ENCODE measurements at places on chromosomes 4 and X. TPM values are rescaled to one million over a fixed set of nuclear protein-coding genes. Genes with fewer than 3 reads are reported as not detected.

DNA sequence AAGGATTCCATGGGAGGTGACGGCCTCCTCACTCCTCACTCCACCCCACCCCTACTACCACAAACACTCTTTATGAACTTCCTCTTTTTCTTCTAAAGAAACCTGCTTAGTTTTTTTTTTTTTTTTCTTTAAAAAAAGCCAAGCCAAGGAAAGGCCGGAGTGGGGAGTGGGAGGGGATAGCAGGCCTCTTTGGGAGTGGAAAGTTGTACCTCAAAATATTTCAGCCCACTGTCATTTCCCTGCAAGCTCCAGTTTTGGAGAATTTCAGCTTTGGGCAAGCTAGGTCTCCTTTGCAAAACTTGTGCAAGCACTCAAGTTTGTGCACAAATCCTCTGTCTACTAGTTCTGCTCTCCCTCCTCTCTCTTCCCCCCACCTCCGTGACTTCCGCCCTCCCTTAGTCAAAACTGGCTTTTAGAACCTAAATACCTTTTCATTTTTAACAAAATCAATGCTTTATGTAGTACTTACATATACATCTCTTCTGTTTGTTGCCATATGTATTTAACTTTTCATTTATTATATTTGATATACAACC lies 512 bp upstream of the ANTXR2 start:
- no peak for DNase-seq

GRCh38 chrX:109943092-109943739 lies 59.7 kb upstream of the TMEM164 start:
- DNase-seq: no peak

GRCh38 chr4:137082061-137082460 lies 450.2 kb downstream of the PCDH18 start:
- DNase-seq: no peak

Gene TCEAL6
- total RNA-seq: not detected

DNA sequence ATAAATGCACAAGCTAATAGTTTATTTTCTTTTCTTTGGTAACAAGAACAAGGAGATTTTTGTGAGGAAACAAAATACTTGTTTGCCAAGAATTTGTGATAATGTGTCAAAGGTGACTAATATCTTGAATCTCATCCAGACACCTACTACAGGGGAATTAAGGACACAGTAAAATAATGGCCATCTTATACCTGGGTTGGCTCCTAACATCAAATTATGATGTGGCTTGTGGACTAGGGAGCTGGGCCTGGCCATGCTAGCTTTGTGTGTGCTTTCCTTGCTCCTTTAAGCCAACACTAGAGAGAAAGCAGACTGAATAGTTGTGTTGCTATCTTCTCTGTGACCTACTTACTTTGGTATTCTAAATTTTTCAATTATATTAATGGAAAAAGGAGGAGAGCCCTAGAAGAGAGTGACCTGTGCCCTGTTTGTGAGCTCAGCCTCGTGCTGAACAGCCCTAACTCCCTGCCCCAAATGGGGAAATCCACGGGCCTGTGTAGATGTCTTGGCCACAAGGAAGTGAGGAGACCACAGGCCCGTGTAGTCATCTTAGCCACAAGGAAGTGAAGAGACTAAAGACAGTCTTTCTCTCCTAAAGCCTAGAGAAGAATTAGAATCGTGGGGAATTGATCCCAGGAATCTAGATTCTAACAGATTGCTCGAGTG lies 23.3 kb downstream of the ARHGAP24 start:
- DNase-seq: peak; percentile 62

DNA sequence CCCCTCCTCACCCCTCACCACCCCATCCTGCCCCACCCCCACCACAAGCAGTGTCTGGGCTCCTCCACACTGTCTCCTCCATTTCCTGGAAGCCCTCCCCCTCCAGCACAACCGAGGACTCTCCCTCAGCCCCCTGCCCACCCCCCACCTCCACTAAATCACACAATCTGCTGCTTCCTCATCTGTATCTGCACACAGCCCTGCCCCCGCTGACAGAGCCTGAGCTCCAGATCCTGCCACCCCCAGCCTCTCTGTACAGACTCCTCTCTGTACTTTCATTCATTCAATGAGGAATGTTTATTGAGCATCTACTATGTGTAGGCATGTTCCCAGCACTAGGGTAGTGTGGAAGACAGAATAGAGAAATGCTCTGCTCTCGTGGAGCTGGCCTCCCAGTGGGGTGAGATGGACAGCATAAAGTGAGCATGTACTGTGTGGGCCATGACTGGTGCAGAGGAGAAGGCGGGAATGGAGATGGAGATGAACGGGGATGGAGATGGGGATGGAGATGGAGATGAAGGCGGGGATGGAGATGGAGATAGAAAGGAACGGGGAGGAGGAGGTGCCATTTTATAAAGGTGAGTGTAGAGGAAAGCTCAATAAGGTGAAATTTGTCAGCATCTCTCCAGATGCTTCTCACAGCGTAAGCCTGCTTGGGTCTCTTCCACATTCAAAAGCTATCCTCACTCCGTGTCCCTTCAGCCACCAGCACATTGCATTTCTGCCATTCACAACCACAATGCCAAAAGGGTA lies 2.5 kb upstream of the PPP2R2C start:
- no peak for DNase-seq

Gene FAM47A
- not detected for total RNA-seq

Gene GLRA3
- total RNA-seq: not detected

Gene ARHGAP36
- not detected for total RNA-seq

Gene UGT8
- total RNA-seq: 13.0 TPM

DNA sequence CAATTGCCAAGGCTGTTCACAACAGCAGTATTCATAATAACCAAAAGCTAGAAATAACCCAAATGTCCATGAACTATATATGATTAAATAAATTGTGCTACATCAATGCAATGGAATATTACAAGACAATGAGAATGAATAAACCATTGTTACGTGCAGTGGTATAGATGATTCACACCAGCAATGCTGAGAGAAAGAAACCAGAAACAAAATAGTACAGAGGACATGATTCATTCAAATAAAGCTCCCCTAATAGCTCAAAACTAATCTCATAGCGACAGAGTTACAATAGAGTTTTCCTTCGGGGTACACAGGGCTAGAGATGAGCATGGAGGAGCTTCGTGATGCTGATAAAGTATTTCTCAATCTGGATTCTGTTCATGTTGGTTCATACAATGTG lies 148.1 kb upstream of the SPANXN1 start:
- no peak for DNase-seq

DNA sequence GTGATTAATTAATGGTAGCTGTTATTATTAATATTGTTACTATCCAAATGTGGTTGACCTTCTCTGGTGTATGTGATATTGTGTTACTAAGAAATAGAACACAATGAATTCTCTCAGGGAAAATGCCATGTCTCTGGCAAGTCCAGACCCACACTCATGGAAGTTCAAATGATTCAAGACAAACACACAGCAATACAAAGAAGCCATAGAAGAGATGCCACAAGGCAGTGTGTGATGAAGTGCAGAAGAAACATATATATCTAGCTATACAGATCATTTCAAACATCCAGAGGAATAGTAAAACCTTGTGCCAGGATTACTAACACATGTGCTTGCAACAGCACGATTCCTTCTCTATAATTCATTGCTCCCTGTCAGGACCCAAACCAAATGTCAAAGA lies 93.1 kb upstream of the SOD3 start:
- no peak for DNase-seq

GRCh38 chr4:152265149-152265621 lies 270.7 kb downstream of the FBXW7 start:
- peak; percentile 67 for DNase-seq

DNA sequence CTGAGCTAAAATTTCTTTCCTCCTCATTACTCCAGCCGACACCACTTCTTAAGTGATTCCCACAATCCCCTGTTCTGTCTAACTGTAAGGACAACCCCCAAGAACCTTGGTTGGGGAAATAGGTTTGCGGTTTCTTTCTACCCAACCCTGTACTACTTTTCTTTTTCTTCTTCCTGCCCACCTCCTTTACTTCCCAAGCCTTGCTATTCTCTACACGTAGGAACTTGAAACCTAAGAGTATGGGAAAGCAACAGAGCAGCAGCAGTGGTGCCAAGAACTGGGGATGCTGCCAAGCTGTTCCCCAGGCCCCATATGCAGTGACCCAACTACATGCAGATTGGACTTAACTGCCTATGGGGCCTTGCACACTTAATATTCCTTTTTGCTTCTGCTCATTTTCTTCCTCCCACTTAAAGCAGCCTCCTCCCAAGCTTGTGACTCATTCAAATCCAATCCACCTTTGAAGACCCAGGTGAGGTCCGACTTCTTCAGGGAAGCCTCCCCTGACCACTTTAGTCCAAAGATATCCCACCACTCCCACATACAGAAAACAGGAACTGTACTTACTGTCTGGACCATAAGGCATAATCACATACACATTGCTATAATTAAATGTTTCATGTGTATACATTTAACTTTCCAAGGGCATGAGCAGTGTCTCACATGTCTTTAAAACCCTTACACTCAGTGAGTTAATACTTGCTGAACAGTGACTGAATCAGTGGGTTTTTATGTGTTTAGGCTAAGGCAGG lies 1.7 kb downstream of the FAM120C start:
- peak; percentile 15 for DNase-seq

DNA sequence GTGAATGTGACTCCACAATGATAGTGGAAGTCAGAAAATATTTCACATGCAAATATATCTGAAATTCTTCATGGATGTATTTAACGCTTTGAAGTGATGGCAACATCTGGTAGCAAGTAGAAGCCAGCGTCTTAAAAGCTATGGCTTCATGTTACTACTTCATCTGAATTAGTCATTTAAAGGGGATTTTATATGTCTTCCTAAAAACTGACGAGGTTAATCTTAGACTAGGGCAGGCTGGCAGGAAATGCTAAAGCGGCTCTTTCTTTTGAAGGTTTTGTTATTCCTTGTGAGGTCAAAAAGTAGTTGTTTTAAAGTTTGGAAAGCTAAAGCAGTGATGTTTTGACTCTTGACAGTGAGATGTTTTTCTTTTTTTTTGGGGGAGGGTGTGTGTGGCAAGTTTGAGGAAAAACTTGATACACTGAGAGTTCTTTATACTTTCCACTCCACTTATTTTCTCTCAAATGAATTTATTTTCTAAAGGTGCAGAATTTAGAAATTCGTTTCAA lies 22.6 kb downstream of the PLS3 start:
- no peak for DNase-seq

Gene SCRG1
- not detected for total RNA-seq

DNA sequence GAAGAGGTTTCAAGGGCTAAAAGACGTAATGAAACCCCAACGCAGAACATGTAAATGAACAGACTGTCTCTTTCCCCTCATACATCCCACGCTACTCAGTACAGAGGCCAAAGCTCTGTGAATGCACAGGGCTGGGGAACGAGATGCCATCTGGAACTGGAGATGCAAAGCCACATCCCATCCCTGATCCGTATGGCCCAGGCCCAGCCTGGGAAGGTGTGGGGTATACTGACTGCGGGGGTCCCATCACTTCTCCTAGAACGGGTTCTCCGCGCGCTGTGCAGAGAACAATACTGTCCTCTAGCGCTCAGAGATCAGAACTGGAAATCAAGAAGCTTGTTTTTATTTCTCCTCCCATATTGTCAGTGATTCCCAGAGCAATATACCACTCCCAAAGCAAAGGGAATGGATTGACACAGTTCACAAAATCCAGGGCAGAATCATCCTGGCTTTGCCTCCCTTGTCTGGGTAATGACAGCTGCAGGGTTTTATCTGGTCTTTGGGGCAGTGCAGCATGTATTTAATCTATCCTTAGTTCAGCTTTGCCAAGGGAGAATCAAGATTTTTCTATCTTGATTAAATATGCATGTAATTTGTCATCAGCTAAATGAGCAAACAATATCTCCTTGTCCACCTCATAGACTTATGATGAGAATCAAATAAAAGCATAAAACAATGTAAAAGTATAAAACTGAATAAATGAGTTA lies 47.3 kb upstream of the TLR3 start:
- peak; percentile 27 for DNase-seq

DNA sequence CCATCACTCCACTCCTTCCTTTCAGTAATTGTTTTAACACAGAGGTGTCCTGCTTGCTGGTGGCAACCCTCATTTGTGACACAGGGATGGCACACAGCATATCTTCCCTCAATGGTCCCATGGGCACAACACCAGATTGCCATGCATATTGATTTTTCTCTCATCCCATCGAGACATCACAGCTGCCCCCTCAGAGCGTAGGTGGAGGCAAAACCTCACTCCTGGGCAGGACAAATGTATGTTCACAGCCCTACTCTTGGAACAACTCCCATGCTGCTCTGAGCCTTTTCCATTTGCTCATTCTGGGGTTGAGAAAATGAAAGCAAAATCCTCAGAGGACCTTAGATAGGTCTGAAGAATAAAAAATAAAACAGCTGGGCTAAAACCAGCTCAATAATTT lies 172.2 kb downstream of the GABRB1 start:
- no peak for DNase-seq

- no peak for DNase-seq
Observed at GRCh38 chr4:160375772-160376452, 1273.0 kb downstream of the RAPGEF2 start.

DNA sequence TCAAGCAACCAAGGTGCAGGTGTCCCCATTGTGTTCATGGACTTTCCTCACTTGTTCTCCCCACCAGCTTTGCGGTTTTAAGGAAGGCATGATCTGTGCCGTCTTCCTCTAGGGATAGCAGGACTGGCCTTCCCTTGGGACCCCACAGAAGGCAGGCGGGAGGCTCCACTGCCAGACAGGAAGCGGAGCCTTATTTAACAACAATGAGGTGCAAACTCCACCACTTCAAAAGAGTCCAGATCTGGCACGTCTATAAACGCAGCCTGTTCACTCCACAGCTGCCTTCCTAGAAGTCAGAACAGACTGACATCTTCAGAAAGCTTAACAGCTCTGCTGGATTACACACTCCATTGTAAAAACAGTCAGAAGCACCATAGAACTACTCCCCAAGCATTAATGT lies 1.7 kb upstream of the GPR143 start:
- DNase-seq: no peak

Gene FAM149A
- 1.5 TPM for total RNA-seq

- DNase-seq: peak; percentile 44
Observed at GRCh38 chrX:39262641-39263040, 461.4 kb downstream of the MID1IP1 start.

Gene RCHY1
- 17.8 TPM for total RNA-seq

Gene GIMD1
- total RNA-seq: not detected
